ENCODE measurements at places on chromosomes 13 and 19.

DNA sequence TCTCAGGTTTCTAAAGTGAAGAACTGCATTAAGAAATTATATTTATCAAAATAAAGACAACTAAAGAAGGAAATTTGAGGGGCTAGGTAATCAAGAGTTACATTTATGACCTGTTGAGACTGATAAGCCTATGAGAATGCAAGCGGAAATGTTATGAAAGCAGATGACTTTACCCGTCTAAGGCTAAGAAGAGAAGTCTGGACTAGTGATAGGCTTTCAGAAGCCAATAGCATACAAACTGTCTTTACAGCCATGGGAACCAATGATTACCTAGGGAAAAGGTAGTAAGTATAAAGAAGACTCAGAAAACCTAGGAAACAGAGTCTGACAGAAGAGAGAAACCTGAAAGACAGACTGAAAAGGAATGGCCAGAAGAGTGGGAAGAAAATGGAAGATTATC is 11.2 kb downstream of the TSC22D1 start:
- no peak for DNase-seq

DNA sequence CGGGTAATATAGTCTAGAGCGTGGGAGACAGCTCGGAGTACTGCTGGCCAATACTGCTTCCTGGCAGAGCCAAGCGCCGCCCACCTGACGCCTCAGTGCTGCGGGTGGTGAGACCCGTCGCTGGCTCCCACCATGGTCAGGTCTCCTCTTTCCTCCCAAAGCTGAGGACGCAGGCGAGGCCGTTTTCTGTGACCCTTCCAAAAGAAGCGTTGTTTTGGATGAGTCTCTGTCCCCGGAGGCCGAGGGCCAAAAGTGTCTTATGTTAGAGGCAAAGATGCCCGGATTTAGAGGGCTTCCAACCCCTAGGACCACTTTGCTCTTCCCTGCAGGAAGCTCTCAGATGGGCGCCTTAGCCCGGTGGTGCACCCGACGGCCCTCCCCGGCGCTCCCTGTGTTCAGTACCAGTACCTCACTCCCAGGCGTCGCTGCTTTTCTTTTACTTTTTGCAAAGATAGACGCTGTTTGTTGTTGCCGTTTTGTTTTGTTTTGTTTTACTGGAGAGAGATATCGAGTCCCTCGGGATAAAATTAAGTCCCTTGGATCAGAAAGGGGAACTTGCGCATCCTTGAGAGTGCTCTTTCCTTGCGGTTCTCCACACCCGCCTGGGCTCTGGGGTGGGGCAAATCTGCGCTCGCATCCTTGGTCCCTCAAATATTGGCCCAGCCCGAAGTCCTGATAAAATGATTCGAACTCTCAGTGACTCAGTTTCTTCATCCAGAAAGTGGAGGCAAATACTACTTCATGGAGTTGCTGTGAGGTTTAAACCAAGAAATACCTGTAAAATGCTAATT is 7.0 kb downstream of the PDX1 start:
- DNase-seq, result no peak

GRCh38 chr13:45143346-45143751 is 23.0 kb downstream of the GTF2F2 start:
- DNase-seq, result no peak

GRCh38 chr19:30167206-30167868 is 204.8 kb upstream of the ZNF536 start:
- no peak for DNase-seq

DNA sequence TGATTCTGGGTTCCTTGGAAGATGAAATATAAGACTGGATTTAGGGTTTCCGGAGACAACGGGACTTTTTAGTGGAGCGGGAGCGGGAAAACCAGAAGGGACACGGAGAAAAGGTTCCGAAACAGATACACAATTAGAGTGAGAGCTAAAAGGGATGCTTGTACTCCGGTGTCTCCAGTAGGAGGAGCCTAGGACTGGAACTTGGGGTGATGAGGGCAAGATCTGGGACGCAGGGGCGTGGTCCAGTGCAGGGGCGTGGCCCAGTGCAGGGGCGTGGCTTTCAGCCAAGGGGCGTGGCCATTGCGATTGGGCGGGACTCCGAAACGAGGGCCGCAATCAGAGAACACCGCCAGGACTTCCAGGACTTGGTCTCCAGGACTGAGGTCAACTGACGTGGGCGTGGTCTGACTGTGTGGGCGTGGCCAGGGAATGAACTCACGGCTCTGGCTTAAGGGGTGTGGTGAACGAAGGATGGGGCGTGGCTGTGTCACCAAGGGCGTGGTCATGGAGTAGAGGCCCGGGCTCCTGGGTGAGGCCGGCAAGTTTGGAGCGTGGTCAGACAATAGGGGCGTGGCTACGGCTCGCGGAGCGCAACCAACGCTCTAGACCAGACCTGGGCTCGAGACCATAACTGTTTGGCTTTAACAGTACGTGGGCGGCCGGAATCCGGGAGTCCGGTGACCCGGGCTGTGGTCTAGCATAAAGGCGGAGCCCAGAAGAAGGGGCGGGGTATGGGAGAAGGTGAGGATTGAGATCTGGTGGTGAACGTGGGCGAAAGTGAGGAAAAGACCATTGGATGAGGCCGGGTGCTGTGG is at the start of gene DKKL1:
Gene DKKL1 (plus strand): TSS at position 610 of the 815 bp plus-strand sequence. CDS start 122 bp downstream, at position 732.
- DNase-seq, result peak; percentile 66

DNA sequence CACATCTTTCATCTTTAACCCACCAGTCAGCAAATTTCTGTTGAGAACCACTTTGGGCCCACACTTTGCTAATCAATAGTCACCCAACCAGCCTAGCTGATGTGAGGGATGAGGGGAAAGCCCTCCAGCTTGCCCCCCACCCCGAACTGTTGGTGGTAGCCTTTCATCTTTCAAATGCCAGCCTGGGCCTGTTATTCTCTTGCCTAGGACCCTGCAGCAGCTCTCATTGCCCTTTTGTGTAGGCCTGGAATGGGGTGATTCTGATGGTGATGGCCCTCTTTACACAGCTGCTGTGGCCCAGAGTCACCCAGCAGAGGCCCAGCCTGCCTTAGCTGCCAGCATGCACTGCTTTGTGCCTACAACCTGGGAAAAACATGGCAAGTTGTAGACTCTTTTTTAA is 294.5 kb downstream of the SLC7A1 start:
- DNase-seq, result no peak

All from epithelial cell of proximal tubule (primary cell).